ENCODE measurements at places on chromosomes 4 and X. TPM values are rescaled to one million over a fixed set of nuclear protein-coding genes. Genes with fewer than 3 reads are reported as not detected.
A peak's percentile ranks its signal among the peaks of the same experiment; 100 is the strongest.

DNA sequence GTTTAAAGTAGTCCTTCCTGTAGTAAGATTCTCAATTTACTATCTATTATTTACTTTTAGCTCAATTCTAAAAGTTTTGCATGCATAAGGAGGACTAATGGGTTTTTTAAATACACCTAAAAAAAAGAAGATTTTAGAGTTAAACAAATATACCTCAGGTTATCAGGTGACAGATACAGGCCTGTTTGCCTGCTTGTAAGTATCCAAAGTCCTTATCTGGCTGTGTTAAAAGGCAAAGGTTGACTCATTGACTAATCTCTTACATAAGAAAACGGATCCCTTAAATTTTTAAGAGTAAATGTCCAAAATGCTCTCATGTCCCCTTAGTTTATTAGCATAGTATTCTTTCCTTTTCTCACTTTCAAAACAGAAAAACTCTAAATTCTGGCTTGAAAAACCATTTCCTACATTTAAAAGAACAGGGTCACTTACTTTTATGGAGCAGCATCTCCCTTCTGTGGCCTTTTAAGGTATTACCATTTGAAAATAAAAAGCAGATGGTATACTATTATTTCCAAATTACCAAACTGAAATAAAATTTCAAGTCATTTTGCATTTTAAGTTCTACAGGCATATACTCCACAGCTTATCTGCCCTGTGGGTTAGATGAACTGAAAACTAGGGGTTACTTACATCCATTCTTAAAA, 4.5 kb downstream of the CBR4 start:
- peak; percentile 19 for DNase-seq

Gene CXCL8
- total RNA-seq, result 32.5 TPM

Gene PLAC1
- 0.24 TPM for total RNA-seq

Gene CPLX1
- total RNA-seq, result 0.30 TPM

DNA sequence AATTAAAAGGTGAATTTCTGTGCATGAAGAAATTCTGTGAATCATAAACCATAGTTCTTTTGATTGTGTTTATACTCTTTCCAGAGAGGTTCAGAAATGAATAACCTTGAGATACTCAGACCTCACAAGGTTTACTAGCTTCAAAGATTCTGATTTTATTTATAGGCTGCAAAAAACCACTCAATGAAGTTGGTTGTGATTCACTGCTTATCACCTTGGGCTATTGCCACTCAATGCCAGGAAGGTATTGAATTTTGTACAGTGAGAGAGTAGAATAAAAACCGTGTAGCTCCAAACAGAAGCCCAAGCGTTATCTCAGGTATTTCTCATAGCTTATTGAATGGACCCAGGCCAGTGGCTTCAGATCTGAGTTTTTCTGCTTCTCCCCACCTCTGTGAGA, 118.7 kb downstream of the FHIP1A start:
- DNase-seq, result no peak

DNA sequence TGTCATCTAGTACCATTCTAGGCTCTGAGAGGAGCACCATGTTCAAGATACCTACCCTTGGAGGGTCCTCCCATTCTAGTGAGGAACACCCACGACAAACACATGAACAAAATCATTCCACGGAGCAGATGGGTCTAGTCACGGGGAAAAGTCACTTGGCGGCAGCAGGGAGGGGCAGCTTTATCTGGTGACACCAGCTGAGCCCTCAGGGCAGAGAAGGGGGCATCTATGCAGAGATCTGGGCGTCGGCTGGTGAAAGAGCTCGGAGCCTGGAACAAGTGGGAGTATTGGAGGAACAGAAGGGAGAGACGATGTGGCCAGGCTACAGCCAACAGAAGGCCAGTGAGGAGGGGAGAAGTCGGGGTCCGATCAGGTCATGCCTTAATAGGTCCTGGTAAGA, 11.9 kb upstream of the PDHA1 start:
- DNase-seq, result no peak

- no peak for DNase-seq
Observed at GRCh38 chr4:133498149-133498548, 349.1 kb downstream of the PCDH10 start.

Gene ZNF157
- total RNA-seq, result 0.08 TPM

GRCh38 chrX:24005028-24005427, 22.0 kb downstream of the KLHL15 start:
- DNase-seq, result no peak

GRCh38 chr4:52483186-52483890, 175.8 kb downstream of the USP46 start:
- no peak for DNase-seq

DNA sequence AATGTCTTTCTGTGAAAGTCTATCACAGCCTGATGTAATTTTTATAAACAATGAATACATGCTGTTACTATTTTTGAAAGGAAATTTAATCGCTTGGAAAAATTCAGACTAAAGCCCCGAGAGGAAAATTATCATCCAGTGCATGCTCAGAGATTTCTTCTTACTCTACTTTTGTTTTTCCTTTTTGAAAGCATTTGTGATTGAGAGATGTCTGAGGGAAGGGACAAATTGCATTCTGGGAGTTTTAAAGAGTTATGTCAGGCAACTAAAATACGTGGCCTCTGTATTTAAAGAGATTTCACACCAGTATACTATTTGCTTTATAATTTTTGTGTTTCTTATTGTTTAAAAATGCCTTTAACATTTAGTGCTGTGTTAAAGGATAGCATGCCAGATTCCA, 1.4 kb upstream of the ZFX start:
- no peak for DNase-seq

GRCh38 chr4:126582737-126583136, 1050.0 kb upstream of the INTU start:
- peak; percentile 3 for DNase-seq

Gene ARHGEF6
- total RNA-seq, result 2.2 TPM
